ENCODE measurements at places on chromosomes 11 and 22.

DNA sequence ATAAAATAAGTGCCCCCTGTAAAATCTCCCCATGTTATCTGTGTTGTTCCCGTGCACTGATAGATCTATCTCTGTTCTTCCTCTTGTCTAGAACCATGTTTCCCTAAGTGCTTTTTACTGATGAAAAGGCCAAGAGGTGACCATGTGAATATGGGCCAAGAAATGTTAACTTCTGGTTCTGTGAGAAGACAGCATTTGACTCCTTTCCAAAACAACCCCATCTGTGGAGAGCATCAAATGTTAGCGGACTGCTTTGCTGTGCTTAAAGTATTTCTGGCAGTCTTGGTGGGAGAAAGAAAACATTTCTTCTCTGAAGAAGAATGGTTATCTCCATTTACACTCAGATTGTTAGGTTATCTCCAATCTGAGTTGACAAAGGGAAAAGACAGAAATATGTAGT, 58.6 kb upstream of the GUCY1A2 start:
- DNase-seq = no peak

GRCh38 chr11:16853266-16853665, 114.8 kb downstream of the C11orf58 start:
- no peak for DNase-seq

DNA sequence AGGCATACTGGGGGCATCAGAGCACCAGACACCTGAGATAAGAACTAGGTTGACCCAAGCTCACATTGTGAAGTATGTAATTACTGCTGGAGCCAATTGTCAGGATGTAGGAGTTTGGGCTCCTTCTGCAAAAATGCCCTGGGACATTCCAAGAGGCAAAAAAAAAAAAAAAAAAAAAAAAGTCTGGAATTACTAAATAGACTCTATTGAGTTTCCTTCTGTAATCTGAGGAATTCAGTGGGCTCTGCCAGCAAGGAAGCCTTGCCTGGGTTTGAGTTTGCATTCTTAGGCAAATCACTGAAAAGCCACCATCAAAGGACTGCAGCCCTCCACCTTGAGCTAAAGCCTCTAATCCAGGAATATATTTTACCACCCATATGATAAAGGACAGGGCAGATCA, 8.0 kb upstream of the CAVIN3 start:
- no peak for DNase-seq

- no peak for DNase-seq
These were observed 76.0 kb downstream of the EIF3M start for GRCh38 chr11:32659672-32660071.

- DNase-seq = no peak
These were observed 118.5 kb downstream of the APOL5 start for GRCh38 chr22:35835998-35836691.

DNA sequence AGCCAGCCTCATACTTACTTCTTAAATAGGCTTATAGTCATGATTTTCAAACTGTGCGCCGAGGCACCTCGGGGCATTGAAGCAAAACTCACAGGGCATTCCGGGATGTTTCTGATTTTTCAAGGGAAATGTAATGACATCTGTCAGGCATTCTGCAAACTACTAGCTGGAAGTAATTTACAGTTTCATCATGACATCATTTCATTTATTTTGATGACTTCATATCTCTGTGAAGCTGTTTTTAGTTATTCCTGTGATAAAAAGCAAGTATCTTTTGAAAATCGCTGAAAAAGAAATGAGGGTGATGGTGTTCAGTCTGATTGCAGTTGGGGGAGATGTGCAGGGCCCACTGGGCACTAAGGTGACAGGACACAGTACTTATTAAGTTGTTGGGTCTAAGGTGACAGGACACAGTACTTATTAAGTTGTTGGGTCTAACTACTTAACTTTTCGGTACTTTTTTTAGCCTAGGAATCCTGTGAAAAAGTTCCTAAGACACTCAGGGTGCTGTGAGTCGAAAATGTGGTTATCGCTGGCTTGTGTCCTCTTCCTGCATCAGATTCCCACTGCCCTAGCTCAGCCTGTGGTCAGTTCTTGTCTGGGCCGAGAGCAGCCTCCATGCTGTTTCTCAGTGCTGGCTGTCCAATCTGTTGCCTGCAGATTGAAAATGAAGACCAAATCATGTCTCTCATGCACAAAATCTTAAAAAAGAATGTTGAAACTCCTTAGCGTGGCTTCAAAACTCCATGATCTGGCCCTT, 42.6 kb downstream of the APLP2 start:
- DNase-seq = no peak

DNA sequence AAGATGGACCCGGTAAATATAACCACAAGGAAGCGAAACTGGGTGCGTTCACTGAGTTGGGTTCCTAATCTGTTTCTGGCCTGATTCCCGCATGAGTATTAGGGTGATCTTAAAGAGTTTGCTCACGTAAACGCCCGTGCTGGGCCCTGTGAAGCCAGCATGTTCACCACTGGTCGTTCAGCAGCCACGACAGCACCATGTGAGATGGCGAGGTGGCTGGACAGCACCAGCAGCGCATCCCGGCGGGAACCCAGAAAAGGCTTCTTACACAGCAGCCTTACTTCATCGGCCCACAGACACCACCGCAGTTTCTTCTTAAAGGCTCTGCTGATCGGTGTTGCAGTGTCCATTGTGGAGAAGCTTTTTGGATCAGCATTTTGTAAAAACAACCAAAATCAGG, 74.4 kb downstream of the NCAPD3 start:
- DNase-seq = no peak

- DNase-seq = no peak
These were observed 51.3 kb upstream of the LARGE1 start for GRCh38 chr22:33971561-33971961.

Data from activated T-cell treated with anti-CD3 and anti-CD28 coated beads, Interleukin-2, amount 50 U/mL, for 48 hours (primary cell).